ENCODE measurements at places on chromosomes 5 and 9.

DNA sequence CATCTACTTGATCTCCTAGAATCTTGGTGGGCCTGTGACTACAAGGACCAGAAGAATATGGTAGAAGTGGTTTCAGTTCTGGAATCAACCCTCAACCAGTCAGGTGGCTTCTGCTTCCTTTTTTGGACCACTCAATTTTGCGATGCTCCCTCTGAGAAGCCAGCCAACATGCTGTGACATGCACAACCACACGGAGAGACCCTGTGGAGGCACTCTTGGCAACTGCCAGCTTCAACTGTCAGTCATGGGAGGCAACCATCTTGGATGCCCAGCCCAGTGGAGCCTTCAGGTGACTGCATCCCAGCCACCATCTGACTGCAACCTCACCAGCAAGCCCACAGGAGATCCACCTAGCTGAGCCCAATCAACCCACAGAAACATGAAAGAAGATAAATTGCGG lies 137.3 kb downstream of the FAM114A2 start:
- no peak for DNase-seq

- no peak for DNase-seq
Observed at GRCh38 chr9:116480700-116481099, 206.4 kb upstream of the TRIM32 start.

GRCh38 chr9:135785013-135785575 lies 83.1 kb downstream of the KCNT1 start:
- no peak for DNase-seq

DNA sequence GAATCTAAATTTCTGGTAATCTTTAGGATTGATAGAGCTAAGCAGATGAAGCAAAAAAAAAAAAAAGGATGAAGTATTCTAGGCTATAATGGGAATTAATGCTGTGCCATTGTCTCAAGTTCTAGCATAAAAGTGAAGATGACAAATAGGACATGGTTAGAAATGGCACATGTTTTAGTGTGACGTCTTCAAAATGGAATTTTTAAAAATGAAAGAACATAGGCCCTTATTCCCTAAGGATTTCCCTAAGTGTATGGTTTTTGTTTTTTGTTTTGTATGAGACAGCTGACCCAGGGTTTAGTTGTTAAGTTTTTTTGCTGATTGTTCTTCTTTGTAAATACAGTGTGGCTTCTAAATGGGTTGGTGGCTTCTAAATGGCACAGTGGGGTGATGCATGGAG lies 7.1 kb downstream of the TLE4 start:
- no peak for DNase-seq

DNA sequence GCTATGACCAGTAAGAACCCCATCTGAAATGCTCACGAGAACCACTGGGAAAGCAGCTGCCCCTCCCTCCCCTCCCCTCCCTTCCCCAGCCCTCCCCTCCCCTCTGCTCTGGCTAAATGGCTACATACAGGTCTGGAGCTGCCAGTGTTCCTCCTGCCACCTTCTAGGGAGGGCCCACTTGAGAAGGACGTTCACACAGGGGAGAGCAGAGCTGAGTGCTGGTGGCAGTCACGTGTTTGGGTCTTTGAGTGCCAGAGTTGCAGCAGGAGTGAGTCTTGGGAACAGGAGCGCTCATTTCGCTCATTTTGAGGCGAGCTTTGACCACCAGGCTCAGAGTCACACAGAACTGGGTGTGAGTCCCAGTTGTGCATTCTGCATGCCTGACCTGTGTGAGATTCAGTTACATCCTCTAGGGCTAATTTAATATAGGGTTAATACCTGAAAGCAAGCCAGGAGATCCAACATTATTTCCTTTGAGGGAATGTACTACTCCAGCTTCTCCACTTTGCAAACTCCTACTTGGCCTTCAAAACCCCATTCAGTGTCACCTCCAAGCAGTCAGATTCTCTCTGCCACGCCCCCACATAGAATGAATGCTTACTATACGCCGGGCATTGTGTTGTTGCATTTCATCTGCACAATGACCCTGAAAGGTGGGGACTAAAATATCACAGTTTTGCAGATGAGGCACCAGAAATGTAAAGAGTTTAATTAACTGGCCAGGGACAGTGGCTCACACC lies 25.1 kb downstream of the CPLX2 start:
- no peak for DNase-seq

- no peak for DNase-seq
Observed at GRCh38 chr9:126531035-126531571, 82.6 kb upstream of the LMX1B start.

GRCh38 chr5:40384782-40385390 lies 294.8 kb upstream of the PTGER4 start:
- DNase-seq: no peak

GRCh38 chr5:67623078-67623477 lies 426.5 kb upstream of the CD180 start:
- no peak for DNase-seq

GRCh38 chr9:5518937-5519319 lies 8.6 kb downstream of the PDCD1LG2 start:
- no peak for DNase-seq

- DNase-seq: no peak
Observed at GRCh38 chr9:116250891-116251290, 97.3 kb downstream of the PAPPA start.

GRCh38 chr9:131218370-131218769 lies 57.9 kb downstream of the FAM78A start:
- no peak for DNase-seq

DNA sequence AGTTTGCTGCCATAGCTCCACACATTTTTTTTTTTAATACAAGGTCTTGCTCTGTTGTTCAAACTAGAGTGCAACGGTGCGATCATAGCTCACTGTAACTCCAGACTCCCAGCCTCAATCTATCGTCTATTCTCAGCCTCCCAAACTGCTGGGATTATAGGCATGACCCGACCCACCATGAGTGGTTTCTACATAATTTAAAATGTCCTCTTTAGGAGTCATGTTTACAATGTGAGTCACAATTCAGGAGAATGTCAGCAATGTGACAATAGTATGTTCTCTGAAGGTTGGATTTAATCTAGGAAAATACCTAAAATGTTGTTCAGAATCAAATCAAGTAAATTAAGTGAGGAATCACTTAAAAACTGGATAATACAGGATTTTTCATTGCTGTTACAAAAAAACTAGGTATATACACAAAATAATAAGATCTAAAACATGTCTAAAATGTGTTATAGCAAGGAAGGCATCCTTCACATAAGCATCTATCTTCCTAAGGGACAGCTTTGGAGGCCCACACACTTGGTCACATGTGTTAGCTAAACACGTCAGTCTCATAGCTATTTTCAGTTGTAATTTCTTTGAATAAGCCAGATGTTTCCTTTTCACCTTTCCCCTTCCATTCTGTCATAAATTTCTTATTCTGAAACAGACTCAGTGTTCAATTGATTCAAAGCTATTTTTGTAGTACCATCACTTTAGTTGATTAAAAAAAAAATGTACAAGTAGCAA lies 30.0 kb upstream of the ELAVL2 start:
- DNase-seq: no peak

DNA sequence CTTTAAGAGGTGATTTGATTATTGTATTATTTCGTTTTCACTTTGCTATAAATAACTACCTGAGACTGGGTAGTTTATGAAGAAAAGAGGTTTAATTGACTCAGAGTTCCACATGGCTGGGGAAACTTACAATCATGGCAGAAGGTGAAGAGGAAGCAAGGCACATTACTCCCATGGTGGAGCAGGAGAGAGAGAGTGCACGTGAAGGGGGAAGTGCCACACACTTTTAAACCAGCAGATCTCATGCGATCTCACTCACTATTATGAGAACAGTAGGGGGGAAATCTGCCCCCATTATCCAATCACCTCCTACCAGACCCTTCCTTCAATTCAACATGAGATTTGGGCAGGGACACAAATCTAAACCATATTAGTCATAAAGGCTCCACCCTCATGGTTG lies 36.1 kb upstream of the NDFIP1 start:
- DNase-seq: no peak

- peak; percentile 34 for DNase-seq
Observed at GRCh38 chr5:56480705-56481427, 247.7 kb upstream of the ANKRD55 start.

DNA sequence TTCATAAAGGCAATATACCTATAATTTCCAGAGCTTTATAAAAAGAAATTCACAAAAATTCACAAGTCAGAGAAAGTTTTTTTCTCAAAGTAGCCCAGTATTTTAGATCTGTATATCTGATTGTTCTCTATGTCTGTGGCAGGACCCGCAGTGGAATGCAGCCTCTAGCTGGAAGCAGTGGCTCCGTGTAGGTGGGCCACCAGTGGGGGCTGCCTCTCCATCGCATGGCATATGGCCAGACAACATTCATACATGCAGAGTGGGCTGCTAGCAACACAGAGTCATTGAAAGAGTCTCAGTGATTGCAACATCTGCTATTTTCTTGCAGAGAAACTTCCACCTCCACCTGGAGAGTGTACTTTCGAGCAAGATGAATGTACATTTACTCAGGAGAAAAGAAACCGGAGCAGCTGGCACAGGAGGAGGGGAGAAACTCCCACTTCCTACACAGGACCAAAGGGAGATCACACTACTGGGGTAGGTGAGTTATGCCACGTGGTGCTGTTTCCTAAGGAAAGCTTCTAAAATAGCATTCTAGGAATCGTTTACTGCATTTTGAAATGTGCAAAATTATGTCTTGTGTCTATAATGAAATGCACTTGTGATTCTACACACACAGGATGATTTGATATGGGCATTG lies 88.5 kb upstream of the SMC5 start:
- DNase-seq: no peak

DNA sequence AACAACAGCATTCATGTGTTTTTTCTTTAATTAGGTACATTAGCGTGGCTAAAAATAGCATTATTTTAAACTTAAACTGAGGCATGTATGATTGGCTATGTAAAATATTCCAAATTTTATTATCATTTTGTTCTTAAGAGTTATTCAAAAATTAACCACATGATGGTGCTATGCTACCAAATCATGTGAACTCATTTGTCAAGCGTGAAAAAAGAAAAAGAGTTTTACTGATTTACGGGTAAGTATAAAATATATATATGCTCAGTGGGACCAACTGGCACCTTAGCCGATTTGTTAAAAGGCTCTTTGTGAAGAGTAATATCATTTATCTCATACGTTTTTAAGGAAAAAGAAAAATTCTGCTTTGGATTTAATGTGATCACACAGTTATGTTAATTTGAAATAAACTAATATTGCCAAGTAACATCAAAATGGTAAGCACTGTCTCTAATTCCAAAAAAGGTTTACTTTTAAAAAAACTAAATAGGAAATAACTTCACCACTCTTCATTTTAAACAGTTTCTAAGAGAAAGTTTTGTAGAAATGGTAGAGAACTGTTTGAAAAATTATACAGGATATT lies 1042.3 kb downstream of the CDH12 start:
- DNase-seq: no peak

DNA sequence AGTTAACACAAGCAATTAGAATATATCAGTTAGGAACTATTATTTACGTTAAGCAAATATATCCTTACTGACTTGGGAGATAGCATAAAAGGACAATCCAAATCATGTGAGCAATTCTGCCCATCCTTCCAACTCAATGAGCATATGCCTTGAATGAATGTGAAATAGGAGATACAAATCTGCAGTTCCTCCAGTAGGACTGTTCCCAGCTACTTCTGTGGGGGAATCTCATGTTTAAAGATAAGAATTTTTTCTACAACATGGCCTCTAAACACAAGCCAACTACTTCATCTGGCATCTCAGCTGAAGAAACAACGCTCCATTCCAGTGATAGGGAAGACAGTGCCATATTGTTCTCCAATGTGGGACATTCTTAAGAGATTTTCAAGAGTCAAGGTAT lies 110.7 kb upstream of the NIPBL start:
- no peak for DNase-seq

DNA sequence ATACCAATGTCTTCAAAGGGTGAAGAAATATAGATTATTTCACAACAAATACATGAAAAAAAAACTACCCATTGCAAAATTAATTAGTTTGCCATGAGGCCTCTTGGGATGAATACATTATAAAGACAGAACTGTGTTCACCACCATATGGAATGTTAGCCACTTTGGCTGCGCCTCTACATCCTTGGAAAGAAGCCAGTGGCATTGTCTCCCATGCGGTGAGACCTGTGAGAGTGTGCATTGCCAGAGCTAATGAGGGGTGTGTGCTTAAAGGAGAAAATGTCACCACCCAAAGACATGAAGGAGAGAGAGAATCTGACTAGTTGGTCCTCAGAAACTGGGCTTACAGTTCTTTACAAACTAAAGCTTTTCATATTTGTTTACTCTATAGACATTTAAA lies 110.6 kb downstream of the PLPPR1 start:
- DNase-seq: no peak

GRCh38 chr5:153168241-153168640 lies 322.2 kb upstream of the GRIA1 start:
- DNase-seq: no peak

DNA sequence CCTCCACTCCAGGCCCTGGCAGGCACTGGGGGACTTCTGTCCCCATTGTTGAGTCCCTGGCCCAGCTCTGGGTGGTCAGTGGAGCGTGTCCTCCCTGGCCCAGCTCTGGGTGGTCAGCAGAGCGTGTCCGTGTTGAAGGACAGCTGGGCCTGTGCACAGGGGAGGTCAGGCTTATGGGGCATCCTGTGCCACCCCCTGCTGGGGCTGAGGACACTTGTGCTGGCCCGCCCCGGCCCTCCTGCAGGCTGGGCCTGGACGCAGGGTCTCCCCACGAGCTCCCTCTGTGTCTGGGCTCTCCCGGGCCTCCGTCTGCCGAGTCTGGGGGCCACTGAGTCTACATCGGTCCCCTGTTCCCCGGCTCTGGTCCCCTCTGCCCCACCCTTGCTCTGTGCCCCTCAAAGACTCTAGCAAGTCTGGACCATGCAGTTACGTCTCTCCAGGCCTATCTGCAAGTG lies 11.5 kb upstream of the CLIC3 start:
- no peak for DNase-seq

- DNase-seq: no peak
Observed at GRCh38 chr9:136743639-136744211, 985 bp upstream of the LCN10 start.

DNA sequence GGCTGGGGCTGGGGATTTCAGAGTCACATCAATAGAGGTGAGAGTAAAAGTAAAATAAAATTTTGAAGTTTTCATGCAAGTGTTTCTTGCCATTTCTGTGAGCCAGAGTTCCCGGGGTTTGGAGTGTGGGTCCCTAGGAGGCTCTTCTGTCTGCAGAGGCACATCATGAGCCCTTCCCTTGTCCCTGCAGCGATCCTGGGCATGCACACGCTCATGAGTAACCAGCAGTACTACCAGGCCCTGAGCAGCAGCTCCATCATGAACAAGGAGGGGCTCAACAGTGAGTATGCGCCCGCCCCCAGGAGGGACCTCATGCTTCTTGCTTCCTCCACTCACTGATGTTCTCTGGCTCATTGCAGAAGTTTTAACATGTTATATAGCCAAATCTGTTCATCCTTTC lies 61.1 kb downstream of the TMOD1 start:
- DNase-seq: no peak

- DNase-seq: no peak
Observed at GRCh38 chr9:36192196-36192595, 1.5 kb downstream of the CLTA start.

DNA sequence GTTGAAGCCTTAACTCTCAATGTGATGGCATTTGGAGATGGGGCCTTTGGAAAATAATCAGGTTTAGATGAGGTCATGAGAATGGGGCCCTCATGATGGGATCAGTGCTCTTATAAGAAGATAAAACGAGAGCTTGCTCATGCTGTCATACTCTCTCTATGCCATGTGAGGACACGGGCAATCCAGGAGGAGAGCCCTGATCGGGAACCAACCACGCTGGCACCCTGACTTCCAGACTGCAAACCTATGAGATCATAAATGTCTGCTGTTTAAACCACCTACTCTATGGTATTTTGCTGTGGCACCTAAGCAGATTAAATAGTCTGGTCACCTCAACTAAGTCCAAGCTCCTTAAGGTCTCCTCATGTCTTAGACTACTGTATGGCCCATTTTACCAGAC lies 10.0 kb downstream of the HMGCS1 start:
- no peak for DNase-seq

Data from activated CD4-positive, alpha-beta T cell treated with anti-CD3 and anti-CD28 coated beads for 4 hours (primary cell).